ENCODE measurements at places on chromosomes 4 and X. TPM values are rescaled to one million over a fixed set of nuclear protein-coding genes. Genes with fewer than 3 reads are reported as not detected.

DNA sequence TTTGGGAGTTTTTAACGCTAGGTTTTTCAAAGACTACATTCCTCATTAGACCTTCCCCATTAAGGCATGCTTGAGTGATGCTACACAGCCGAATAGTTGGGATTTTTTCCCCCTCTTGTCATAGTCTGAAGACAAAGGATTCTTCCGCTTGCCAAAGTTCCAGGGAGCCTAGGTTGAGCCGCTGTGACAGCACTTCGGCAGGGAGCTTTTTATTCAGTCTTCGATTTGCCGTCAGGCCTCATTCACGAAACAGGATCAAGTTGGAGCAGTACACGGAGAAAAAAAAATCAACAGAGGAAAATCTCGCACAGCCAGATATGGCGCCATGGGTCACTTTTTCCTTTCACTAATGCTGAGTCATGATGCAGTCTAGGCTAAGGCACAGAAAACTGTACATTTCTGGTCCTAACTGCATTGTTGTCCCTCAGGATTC, 24.3 kb downstream of the SHROOM3 start:
- no peak for DNase-seq

- no peak for DNase-seq
Observed at GRCh38 chr4:160038615-160039014, 935.7 kb downstream of the RAPGEF2 start.

DNA sequence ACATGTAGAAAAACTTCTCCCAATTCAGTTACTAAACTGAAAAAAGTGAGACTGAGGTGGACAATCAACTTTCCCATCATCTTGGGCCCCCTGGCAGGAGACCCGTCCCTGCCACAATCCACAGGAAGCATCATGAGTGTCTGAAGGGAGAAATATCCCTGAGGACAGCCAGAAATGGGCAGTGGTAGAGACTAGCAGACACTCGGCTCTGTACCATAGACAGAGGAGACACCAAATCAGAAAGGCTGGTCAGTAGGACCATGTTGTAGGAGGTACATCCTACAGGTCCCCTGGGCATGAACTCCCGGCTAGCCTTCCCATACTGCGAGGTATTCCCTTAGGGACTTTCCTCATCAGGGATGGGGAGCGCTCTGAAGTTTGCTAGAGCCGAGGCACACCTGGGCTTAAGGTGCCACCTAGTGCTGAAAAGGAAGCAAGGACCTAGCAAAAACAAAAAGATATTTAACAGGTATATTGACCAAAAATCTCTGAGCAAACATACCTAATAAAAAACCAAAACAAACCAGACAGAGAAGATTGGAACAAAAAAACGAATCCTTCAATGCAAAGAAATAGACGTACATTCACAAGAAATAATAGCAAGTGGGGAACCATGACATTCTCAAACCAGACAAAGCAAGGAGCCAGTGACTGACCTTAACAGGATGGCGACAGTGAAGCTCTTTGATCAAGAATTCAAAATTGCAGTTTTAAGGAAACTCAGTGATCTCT, 55.6 kb downstream of the HAUS3 start:
- DNase-seq: no peak

GRCh38 chrX:72349190-72349589, 43.5 kb upstream of the CITED1 start:
- no peak for DNase-seq

DNA sequence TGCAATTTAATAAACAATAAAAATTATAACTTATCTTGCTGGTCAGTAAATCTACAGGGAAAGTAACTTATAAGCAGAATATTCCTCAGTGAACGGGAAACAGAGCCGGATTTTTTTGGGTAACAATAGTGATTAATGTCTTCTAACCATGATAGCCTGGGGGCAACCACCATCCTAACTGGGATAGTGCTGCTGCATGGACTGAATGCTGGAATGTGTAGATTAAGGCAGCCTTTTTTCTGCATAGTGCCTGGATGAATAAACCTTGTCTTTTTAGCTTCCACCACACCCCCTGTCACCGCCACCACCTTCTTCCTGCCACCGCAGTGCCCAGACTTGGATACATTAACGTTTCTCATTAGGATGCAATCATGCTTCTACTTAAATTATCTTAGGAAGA, 83.6 kb upstream of the LNX1 start:
- no peak for DNase-seq

- DNase-seq: no peak
Observed at GRCh38 chr4:161252520-161253141, 911.2 kb downstream of the FSTL5 start.

DNA sequence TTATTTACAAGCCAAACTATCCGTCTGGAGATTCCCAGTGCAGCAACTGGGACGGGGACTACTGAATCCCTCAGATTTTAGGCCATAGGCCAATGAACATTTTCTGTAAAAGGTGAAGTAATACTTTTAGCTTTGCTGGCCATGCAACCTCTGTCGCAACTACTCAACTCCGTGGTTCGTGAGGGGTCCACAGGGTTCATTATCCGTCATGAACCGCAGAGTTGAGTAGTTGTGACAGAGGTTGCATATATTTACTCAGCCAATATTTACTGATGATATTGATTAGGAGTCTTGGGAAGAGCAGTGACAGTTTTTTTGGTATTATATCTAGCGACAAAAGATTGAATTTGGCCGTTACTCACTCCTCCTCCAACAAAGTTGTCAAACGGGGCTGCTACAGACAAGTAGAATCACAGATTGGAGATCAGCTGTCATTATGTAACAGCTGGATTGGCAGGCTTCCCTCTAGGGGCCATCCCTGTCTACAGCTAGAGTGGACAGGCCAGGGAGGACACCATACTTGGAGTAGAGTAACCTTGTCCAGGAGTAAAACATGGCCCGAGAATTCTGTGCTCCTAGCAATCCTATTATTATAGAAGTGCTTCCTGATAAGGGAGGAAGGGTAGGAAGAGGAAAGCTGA, 37.2 kb upstream of the CD38 start:
- no peak for DNase-seq

GRCh38 chrX:48591255-48591791, 6.0 kb upstream of the WDR13 start:
- no peak for DNase-seq

- DNase-seq: no peak
Observed at GRCh38 chr4:142493255-142494110, 352.6 kb downstream of the INPP4B start.

- no peak for DNase-seq
Observed at GRCh38 chr4:113738251-113738650, 23.3 kb downstream of the CAMK2D start.

DNA sequence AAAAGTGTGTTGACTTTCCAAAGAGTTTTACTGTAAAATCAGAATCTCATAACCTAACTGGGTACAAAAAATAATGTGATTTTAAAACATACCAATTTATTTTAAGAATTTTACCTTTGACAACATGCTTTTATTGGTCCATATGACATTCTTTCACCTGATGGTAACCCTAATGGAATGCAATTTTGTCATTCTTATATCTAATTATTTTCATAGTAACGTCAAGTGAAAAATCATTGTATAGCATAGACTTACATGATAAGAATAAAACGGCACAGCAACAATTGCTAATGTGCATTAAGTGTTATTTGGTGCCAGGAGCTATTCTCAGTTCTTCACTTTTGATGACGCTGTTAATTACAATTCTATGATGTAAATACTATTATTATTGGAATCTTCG, 13.6 kb downstream of the UNC5C start:
- no peak for DNase-seq

GRCh38 chr4:48706736-48707135, 73.3 kb downstream of the FRYL start:
- DNase-seq: no peak

- no peak for DNase-seq
Observed at GRCh38 chrX:112830540-112830939, 10.1 kb downstream of the AMOT start.

- no peak for DNase-seq
Observed at GRCh38 chrX:2442694-2443093, 58.1 kb downstream of the DHRSX start.

DNA sequence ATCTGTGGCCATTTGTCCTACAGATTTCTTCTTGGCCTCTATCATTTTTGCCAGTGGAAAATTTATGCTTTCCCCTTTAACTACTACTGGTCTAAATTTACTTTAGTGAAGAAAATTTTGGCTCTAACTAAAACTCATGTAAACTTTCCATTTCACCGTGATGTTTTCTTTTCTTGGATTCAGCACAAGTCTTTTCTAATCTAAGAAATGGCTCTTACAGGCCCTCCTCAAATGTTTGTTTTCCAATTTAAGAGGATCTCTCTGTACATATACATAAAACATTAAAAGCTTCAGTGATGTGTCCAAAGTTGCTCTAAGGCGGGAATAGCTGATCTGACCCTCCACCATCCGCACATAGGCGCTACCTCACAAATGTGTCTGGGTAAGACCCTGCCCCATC, 68.1 kb downstream of the MAML3 start:
- DNase-seq: no peak

- no peak for DNase-seq
Observed at GRCh38 chr4:55745014-55745413, 74.6 kb upstream of the EXOC1L start.

DNA sequence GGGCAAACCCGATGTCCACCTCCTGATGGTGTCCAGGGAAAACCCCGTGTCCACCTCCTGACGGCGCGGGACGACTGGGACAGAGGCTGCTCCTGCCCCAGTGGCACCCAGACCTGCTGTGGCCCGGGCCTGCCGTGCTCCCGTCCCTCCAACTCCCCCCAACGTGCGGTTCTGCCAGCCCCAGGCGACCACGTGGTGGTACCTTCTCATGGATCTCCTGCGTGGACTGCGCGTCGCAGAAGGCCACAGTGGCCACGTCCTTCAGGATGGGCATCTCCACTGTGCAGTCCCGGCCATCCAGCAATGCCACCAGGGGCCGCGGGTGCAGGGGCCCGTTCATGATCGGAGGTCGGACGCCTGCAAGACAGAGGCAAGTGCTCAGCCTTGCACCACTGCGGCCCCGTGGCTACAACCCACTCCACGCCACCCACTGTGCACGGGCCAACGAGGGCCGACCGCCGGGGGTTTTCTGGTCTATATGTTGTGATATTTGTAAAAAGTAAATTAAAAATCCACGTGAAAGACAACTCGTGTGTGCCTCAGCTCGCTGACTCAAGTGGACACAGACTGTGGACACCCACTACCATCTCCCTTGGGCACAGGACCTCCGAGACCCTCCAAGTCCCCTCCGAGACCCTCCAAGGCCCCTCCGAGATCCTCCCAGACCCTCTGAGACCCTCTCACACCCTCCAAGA, 10.8 kb downstream of the CTBP1 start:
- DNase-seq: no peak

DNA sequence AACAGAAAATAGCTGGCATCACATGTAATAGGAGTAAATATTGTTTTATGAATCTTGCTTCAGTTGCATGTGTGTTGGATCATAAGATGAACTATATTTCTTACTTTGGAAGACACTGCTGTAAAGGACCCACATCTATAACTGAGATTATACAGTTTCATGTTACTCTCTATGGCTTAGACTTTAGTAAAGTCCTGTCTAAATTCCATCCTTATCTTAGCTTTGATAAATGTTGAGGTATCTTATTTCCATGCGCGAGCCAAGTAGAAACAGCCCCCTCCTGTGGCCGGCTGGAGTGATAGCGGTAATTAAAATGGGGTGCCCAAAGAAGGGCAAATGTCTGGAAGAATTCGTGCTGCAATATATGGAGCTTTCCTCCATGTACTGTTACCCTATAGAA, 43.0 kb downstream of the CCDC158 start:
- peak; percentile 6 for DNase-seq

DNA sequence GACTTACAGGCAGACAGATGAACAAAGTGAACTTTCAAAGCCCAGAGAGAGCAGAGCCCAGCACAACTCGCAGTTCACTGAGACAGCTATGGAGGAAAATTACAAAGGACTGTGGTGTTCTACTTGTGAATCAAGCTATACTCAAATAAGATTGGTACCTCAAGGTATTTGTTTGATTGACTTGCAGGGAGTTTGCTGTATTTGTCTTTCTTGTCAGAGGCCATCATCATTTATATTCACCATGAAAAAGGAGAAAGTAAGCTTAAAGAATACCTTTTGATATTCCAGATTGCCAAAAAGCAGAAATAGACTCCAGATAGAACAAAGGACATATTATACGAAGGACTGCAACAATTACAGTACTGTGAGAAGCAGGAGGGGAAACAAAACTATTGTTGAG, 1047.9 kb downstream of the RPA4 start:
- DNase-seq: no peak

DNA sequence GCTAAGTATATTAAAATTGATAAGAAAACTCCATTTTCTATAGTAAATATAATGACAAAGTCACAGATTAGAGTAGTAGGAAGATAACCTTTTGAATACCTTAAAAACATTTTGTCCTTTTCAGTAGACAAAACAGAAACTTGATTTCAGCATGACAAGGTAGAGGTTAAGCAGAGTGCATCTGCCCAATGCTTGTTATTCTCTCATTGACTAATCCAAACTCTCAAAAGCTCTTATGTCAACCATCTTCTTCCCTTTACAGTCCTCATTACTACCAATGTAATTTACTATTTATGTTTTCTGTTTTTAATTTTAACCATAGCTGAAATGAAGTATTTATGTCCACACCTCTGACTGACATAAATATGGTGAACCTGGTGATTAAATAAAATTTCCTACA, 11.1 kb downstream of the NIPAL1 start:
- DNase-seq: no peak

DNA sequence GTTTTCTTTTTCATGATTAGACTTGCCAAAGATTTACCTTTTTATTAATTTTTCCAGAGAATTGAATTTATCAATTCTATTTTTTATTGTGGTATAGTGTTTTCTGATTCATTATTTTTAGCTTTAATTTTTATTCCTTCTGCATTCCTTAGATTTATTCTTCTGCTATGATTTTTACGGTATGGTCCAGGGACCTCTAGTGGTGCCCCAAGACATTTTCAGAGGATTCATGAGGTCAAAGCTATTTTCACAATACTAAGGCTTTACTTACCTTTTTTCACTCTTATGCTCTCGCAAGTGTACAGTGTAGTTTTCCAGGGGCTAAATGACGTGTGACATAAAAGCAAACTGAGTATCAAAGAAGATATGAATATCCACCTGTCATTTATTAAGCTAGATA, 8.0 kb downstream of the RADX start:
- no peak for DNase-seq

- no peak for DNase-seq
Observed at GRCh38 chrX:9117851-9118250, 83.9 kb upstream of the FAM9B start.

DNA sequence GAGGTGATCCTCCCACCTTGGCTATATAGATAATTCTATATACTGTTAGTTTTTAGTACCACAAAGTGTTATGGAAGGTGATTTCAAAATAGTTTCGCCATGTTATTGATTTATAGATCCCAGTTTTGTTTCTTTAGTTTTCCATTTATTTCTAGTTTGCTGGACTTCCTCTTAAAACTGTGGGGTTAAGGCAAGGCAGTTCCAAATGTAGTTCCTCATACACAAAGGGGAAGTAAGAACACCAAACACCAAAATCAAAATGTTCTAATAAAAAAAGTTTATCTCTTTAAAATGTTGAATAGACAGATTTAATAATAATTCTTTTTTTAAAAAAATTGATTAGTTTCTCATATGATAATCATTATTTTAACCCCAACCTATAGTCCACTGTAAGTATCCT, 6.8 kb upstream of the CISD2 start:
- no peak for DNase-seq

- DNase-seq: peak; percentile 52
Observed at GRCh38 chr4:6955261-6955911, 45.8 kb downstream of the TBC1D14 start.

The HSFX1 gene
- polyA plus RNA-seq: 2.4 TPM

The TEC gene
- 10.0 TPM for polyA plus RNA-seq

The MAGEA12 gene
- polyA plus RNA-seq: not detected

The PHKA1 gene
- polyA plus RNA-seq: 3.9 TPM

The MSX1 gene
- polyA plus RNA-seq: 2.6 TPM

The STARD8 gene
- polyA plus RNA-seq: 14.5 TPM

The SLC25A14 gene
- polyA plus RNA-seq: 27.4 TPM

The CWH43 gene
- not detected for polyA plus RNA-seq

The ITIH6 gene
- not detected for polyA plus RNA-seq

The PAGE1 gene
- polyA plus RNA-seq: not detected
